Activated CD4-positive, alpha-beta T cell treated with anti-CD3 and anti-CD28 coated beads, Interleukin-10, Interleukin-2, amounts not matched to agents 100 ng/mL and 50 ng/mL, durations not matched to agents 16 hours and 8 hours (primary cell): ENCODE measurements at places on chromosomes 11 and 22.

- DNase-seq = no peak
These were observed 6.9 kb downstream of the SHISAL1 start for GRCh38 chr22:44305888-44306287.

GRCh38 chr22:22329792-22330191 is 85.2 kb downstream of the VPREB1 start:
- DNase-seq = no peak

DNA sequence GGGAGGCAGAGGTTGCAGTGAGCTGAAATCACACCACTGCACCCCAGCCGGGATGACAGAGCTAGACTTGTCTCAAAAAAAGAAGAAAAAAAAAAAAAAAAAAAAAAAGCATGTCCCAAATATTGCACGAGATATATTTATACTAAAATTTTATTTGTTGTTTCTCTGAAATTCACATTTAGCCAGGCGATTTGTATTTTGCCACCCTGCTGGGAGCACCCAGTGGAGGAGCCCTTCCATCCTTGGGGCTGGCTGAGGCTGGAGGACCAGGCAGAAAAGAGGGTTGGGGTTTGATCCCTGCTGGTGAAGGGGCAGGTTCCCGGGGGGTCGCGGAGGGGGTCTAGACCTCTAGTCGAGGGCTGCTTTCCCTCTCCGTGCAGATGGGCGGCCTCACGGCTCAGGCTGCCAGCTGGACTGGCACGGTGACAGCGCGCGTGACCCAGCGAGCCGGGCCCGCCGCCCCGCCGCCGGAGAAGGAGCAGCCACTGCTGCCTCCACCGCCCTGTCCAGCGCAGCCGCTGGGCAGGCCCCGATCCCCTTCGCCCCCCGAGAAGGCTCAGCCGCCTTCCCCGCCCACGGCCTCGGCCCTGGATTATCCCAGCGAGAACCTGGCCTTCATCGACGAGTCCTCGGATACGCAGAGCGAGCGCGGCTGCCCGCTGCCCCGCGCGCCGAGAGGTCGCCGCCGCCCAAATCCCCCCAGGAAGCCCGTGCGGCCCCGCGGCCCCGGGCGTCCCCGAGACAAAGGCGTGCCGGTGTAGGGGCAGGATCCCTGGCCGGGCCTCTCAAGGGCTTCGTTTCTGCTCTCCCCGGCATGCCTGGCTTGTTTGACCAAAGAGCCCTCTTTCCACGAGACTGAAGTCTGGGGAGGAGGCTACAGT is 952 bp upstream of the CATSPERZ start:
- DNase-seq = no peak

- DNase-seq = no peak
These were observed 77.0 kb upstream of the NCAM1 start for GRCh38 chr11:112884012-112884767.

GRCh38 chr22:19626666-19627065 is 87.6 kb upstream of the SEPTIN5 start:
- no peak for DNase-seq

GRCh38 chr22:32473388-32473952 is 1.1 kb upstream of the FBXO7 start:
- DNase-seq = peak; percentile 81

GRCh38 chr11:11416917-11417316 is 63.9 kb upstream of the CSNK2A3 start:
- no peak for DNase-seq

- DNase-seq = no peak
These were observed 17.6 kb downstream of the PLA2G6 start for GRCh38 chr22:38163844-38164550.

- DNase-seq = no peak
These were observed 26.5 kb upstream of the KRTAP5-7 start for GRCh38 chr11:71500601-71501021.

DNA sequence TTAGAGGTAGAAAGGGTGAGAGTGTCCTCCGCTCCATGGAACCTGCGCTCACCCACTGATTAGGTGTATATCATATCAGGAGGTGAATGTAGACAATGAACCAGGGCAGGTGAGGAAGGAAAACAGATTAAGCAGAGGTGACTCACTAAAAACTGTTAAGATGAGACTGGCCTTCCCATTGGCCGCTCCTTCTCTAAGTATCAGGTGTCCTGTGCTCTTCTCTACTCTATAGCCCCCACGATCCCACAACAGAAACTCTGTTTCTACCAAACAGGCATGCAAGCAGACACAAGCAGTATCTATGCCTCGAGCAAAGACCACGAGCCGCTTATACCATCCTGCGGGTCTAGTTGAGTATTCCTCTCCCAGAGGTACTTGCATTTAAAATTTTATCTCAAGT is 103.1 kb downstream of the SNX19 start:
- no peak for DNase-seq

DNA sequence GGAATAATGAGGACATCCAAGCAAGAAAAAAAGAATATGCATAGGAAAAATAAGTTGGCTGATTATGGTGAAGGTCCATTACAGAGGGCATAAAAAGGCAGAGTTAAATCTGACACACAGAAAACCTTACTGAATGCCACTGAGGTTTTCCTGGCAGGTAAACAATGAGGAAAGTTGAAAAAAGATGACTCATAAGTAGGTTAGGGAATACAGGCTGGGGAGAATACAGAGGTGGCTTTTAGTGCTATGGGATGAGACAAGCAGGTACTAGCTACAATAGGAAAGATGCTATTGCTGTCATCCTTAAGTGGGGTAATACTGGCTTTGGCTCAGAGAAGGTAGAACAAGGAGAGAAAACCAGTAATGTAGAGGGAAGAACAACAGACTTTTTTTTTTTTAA is 44.7 kb downstream of the CSTF3 start:
- DNase-seq = no peak

DNA sequence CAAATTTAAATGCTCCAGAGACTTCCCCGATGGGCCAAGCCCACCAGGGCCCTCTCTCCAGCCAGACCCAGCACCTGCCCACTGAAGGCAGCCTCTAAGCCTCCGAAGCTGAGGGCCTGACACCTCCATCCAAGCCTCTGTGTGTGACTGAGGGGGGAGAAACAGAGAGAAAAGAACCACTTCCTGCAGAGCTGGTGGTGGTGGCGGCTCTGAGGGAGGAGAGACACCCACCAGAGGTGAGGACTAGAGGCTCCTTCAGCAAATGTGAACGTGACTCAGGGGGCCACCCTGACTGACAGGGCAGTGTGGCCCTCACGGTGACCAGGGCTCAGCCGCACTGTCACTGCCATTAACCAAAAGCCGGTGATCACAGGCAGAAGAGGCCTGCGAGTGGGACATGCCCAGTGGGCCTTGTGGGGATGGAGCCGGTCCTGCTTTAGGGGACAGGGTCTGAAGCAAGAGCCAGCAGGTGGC is 31.0 kb upstream of the CD5 start:
- peak; percentile 79 for DNase-seq
